ENCODE measurements at places on chromosomes 4 and X. TPM values are rescaled to one million over a fixed set of nuclear protein-coding genes. Genes with fewer than 3 reads are reported as not detected.
A peak's percentile ranks its signal among the peaks of the same experiment; 100 is the strongest.

DNA sequence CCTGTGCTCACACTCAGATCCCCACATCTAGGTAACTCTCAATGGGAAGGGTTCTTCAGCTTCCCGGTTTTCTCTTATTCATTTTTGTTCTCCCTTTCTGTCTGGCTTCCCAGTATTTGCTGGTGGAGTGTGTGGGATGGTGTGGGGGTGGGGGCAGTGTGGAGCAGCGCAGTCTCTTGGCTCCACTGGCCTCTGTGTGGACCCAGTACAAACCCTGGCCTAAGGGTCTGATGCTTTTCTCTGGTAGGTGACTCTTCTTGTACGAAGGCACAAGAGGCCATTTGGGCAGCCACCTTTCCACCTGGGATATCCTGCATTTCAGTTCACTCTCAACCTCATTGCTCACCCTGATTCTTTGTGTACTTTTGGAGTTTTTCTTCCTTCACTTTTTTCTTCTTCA is 71.3 kb downstream of the NBDY start:
- H3K36me3 ChIP-seq: no peaks in the 10 kb centered on the region
- H3K27me3 ChIP-seq: no peaks in the 10 kb centered on the region
- DNase-seq: no peak
- H3K27ac ChIP-seq: peak overlapping the region; percentile 62
- H3K4me1 ChIP-seq: peaks cover 22% of the 10 kb centered on the region

GRCh38 chr4:76624241-76624681 is 189.2 kb downstream of the SHROOM3 start:
- H3K4me3 ChIP-seq: no peak overlapping the region
- DNase-seq: no peak
- H3K27ac ChIP-seq: no peak overlapping the region
- no peaks in the 10 kb centered on the region for H3K4me1 ChIP-seq
- no peaks in the 10 kb centered on the region for H3K27me3 ChIP-seq

DNA sequence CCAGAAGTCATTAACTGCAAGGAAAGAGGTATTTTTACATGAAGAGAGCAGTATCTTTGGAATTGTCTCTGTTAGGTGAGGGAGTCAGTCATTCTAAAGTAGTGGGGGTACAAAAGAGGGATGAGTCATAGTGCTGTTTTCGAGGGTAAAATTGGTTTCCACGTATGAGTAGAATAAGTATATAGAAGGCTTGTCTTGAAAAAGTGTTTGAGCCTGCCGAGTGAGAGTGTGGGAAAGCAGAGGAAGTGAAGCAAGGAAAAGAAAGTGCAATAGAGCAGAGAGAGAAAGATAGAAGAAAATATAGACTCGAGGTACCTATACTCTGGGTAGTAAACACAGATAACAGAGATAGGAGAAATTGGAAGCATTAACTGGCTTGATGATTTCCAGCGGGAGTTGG is 696.4 kb downstream of the DMD start:
- H3K36me3 ChIP-seq: no peaks in the 10 kb centered on the region
- no peaks in the 10 kb centered on the region for H3K27me3 ChIP-seq
- H3K4me1 ChIP-seq: no peaks in the 10 kb centered on the region

DNA sequence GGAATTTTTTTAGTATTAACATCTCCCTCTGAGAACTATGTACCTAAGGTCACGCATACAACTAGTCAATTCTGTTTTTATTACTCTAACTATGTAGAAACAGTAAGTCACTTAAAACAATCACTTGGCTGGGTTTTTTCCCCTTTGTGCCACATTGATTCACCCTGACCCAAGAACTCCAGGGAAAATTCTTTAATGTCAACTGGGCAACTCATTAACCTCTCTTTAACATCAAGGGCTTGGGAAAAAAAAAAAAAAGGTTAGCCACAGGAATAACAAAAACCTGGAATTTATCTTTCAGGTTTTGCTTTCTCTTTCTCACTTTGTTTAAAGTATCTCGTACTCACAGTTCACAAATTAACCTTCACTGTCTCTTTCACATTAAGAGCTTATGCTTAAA is 8.1 kb downstream of the RPL9 start:
- H3K4me1 ChIP-seq: peaks cover 18% of the 10 kb centered on the region
- no peak overlapping the region for H3K27ac ChIP-seq
- no peak for DNase-seq
- no peaks in the 10 kb centered on the region for H3K27me3 ChIP-seq
- peaks cover 44% of the 10 kb centered on the region for H3K36me3 ChIP-seq

TLR10 gene
- 51.5 TPM for total RNA-seq

DNA sequence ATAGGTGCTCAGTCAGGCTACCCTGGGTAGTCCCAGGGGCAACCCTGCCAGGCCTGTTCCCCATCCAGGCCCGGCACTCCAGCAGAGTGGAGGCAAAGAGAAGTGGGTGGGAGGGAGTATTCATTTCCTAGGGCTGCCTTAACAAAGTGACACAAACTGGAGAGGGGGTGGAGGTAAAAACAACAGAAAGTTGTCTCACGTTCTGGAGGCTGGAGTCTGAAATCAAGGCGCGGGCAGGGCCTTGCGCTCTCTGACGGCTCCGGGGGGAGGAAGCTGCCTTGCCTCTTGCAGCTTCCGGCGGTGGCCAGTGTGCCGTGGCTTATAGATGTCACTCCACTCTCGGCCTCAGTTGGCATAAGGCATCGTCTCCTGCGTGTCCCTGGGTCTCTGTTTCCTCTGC is 90.8 kb downstream of the DCTD start:
- H3K4me3 ChIP-seq: no peak overlapping the region
- no peaks in the 10 kb centered on the region for H3K27me3 ChIP-seq
- no peak overlapping the region for H3K27ac ChIP-seq

DNA sequence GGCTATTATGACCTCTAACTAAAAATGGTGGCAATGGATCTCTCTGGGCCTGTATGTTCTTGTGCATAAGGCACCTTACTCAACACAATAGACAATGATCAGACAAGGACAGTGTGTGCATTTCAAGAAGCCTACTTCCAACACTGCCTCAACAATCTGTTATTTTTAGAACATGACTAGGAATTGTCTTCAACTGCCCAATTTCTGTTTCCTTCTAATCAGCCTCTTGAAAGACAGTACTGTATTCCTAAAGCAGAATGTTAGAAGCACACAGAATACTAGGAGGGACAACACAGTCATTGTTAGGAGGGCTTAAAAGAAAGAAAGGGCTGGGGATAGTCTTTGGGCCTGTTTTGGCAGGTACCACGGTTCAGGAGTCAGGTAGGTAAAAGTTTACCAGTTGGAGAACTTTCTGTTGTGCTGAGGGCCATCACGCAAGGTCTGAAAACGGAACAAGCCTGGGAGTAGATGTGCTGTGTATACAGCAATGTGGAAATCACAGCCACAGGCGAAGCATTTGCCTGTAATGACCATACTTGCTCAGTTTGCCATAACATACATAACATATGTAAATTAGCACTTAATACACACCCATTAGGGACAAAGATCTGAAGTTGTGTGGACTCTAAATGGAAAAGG is 100.8 kb upstream of the ATXN3L start:
- peak overlapping the region; percentile 72 for H3K27ac ChIP-seq
- DNase-seq: peak; percentile 22
- no peaks in the 10 kb centered on the region for H3K27me3 ChIP-seq
- H3K4me1 ChIP-seq: peaks cover 50% of the 10 kb centered on the region
- H3K36me3 ChIP-seq: no peaks in the 10 kb centered on the region

GRCh38 chr4:67546004-67546356 is 677 bp upstream of the CENPC start:
- peak overlapping the region; percentile 93 for H3K4me3 ChIP-seq
- H3K27ac ChIP-seq: peak overlapping the region; percentile 92
- H3K36me3 ChIP-seq: peaks cover 19% of the 10 kb centered on the region

CYP4V2 gene
- total RNA-seq: 19.7 TPM

DNA sequence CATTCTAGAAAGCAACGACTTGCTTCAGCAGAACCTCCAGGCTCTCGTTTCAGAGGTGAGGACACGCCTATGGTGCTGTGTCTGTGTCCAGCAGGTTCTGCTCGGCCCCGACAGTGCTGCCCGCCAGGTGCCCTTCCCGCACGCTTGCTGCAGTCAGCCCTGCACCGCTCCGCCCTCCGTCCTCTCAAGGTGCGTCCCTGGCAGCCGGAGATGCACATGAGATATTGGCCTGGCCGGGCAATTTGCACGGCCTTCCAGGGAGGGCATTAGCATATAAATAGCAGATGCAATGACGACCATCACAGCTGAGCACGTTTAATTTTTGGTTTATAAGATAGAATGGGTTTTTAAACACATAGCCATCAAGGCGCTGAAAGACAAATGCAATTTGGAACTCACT is 14.4 kb downstream of the UVSSA start:
- DNase-seq: no peak
- H3K27ac ChIP-seq: no peak overlapping the region
- no peaks in the 10 kb centered on the region for H3K27me3 ChIP-seq

DNA sequence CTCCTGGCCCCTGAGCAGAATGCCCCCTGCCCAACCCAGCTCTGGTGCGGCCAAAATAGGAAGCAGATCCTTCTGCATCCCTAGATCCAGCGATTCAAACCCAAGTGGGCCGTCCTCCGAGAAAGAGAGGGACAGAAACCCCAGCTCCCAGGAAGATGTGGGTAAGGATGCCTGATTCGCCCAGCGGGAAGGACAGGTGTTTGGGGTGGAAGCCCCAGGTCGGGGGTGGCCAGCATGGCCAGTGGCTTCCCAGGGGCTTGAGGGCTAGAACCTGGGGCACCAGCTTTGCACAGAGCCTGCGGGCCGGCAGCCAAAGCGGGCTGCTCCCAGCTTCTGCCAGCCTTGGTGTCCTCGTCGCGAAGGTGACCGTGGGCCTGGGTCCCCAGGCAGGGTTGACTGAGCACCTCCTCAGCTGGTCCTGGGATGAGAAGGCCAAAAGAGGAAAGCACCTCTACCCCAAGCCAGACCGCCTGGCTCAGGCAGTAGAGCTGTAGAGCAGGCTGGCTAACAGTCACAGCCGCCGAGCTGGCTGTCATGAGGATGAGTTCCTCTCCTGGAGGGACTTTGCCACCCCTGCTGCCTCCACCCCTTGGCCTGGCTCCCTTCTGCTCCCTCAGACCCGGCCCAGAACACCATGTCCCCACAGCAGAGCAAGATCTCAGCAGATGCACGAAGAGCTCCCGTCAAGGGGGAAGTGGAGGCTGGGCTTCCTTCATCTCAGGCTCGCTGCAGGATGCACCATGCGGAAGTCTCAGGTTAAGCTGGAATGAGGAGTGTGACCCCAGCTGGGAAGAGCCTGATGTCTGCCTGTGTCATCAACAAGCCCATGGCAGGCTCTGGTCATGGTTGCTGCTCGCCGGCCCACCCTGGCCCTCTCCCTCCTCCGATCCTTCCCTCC is 59.9 kb downstream of the CPZ start:
- H3K4me1 ChIP-seq: no peaks in the 10 kb centered on the region
- H3K27me3 ChIP-seq: no peaks in the 10 kb centered on the region

DNA sequence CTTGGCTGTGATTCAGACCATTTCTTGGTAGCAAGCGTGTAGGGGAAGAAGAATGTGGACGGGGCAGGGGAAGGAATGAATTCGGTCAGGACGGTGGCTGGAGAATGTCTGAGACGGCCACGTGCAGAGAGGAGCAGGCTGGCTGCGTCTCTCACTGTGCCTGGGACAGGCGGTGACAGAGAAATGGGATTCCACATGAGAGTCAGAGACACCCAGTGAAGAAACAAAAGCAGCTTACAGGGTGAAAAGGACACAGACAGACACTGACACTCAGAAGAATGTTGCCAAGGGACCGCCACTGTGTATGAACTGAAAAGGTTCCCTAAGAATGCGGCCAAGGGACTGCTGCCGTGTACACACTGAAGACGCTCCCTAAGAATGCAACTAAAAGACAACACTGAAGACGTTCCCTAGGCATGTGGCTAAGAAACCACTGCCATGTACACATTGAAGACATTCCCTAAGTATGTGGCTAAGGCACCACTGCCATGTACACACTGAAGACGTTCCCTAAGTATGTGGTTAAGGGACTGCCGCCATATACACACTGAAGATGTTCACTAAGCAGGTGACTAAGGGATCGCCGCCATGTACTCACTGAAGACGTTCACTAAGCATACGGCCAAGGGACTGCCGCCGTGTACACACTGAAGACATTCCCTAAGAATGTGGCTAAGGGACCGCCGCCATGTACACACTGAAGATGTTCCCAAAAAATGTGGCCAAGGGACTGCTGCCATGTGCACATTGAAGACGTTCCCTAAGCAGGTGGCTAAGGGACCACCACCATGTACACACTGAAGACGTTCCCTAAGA is 49.1 kb downstream of the DHRSX start:
- no peaks in the 10 kb centered on the region for H3K27me3 ChIP-seq
- no peaks in the 10 kb centered on the region for H3K36me3 ChIP-seq
- no peak overlapping the region for H3K4me3 ChIP-seq

GRCh38 chr4:13912966-13913365 is 285.4 kb upstream of the BOD1L1 start:
- no peaks in the 10 kb centered on the region for H3K36me3 ChIP-seq
- H3K4me1 ChIP-seq: no peaks in the 10 kb centered on the region
- no peak overlapping the region for H3K4me3 ChIP-seq

DCUN1D4 gene
- total RNA-seq: 45.8 TPM

- peak; percentile 80 for DNase-seq
- H3K4me3 ChIP-seq: no peak overlapping the region
- no peaks in the 10 kb centered on the region for H3K36me3 ChIP-seq
- H3K27ac ChIP-seq: peak overlapping the region; percentile 60
- H3K27me3 ChIP-seq: no peaks in the 10 kb centered on the region
Measured at GRCh38 chrX:6738518-6739470, 203.9 kb upstream of the VCX3A start.

DNA sequence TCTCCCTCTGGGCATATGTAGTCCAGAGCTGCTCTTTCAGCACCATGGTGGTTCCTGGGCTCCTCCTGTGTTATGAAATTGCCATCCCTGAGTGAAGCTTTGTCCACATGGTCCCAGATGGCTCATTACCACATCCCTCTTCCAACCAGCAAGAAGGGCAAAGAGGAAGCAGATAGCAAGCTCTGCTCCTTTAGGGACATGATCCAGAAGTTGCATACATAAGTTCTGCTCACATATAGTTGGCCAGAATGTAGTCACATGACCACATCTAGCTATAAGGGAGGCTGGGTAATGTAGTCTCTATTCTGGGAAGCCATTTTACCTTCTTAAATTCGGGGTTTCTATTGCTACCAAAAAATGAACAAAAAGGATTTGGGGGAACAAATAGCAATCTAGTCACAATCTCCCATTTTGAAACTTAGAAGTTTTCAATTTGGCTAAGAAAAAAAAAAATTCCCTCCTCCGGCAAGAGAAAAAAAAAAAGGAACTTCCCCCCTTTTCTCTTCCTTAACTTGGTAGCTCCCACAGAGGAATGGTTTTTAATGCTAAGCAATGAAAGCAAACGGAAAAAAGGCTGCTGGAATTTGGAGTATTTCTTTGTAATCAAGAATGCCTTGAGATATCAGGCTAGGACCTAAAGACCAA is 88.2 kb upstream of the USP9X start:
- no peak overlapping the region for H3K27ac ChIP-seq
- peak; percentile 15 for DNase-seq
- H3K4me1 ChIP-seq: no peaks in the 10 kb centered on the region
- H3K36me3 ChIP-seq: no peaks in the 10 kb centered on the region

HSD17B13 gene
- total RNA-seq: 0.39 TPM

CDS1 gene
- 0.15 TPM for total RNA-seq

F8A3 gene
- 14.8 TPM for total RNA-seq
